ENCODE measurements at places on chromosomes 4 and X. TPM values are rescaled to one million over a fixed set of nuclear protein-coding genes. Genes with fewer than 3 reads are reported as not detected.
A peak's percentile ranks its signal among the peaks of the same experiment; 100 is the strongest.

Gene MYOZ2
- not detected for total RNA-seq

Gene DCAF12L1
- total RNA-seq, result not detected

Gene PLAC8
- 58.9 TPM for total RNA-seq

Gene UGT8
- total RNA-seq, result 0.82 TPM

Gene P2RY4
- 0.85 TPM for total RNA-seq

Gene ADAM29
- total RNA-seq, result not detected

Gene PGAM4
- total RNA-seq, result not detected

Gene ARHGAP6
- total RNA-seq, result not detected

Gene INTU
- total RNA-seq, result 0.05 TPM

Gene FAM9B
- 0.11 TPM for total RNA-seq

Gene PF4V1
- total RNA-seq, result not detected

Gene CYSLTR1
- 1.7 TPM for total RNA-seq

Gene CCNQ
- total RNA-seq, result 26.4 TPM

Gene MAB21L2
- total RNA-seq, result not detected

GRCh38 chr4:3715061-3715854 is 50.9 kb upstream of the ADRA2C start:
- no peak for ATAC-seq

- no peak for ATAC-seq
Measured at GRCh38 chr4:52234561-52235440, 183.7 kb downstream of the SPATA18 start.

- no peak for ATAC-seq
Measured at GRCh38 chrX:40391662-40392061, 189.1 kb upstream of the ATP6AP2 start.

DNA sequence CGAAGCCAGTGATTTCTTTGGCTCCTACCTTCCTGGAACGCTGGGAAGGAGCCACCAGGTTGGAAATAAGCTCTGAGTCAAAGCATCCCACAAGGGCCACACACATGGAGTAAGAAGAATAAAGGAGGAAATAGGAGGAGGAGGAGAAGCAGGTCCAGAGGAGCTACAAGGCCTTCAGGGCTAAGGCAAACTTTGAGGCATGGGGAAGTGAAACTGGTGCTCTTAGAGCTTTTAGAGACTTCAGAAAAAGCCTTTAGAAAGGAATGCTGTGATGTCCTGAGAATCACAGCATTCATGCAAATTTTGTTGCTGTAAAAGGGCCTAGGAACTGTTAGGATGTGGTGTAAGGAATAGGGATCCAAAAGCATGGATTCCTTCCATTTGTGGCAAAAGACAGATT is 135.9 kb upstream of the ARHGEF9 start:
- no peak for ATAC-seq

GRCh38 chrX:130758072-130758471 is 144.9 kb downstream of the ENOX2 start:
- peak; percentile 6 for ATAC-seq

DNA sequence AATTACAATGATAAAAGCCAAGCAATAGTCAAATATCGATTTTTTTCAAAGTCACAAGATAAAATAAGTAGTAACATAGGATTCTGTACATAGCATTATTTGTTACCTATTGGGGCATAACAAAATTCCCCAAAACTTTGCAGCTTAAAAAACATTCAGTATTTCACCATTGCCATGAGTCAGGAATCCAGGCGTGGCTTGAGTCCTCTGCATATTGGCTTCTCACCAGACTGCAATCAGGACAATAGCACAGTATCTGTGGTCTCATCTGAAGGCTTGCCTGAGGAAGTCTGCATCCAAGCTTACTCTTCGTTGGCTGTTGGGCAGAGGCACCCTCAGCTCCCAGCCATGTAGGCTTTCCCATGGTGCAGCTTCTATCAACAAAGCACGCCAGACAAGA is 6.2 kb upstream of the CTBP1 start:
- ATAC-seq, result no peak

DNA sequence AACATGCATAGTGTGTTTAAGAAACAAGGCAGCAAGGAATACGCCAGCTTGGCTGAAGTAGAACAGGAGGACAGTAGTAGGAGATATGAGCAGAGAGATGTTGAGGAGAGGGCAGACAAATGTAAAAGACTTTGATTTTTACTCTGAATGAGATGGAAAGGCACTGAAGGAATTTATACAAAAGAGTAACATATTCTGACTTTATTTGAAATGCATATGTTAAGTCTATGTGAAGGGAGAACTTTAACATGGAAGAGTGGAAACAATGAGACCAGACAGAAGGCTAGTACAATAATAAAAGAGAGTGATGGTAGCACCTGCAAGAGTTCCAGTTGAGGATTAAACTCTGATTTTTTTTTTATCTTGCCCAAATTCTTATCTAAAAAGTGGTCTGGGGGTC is 176.2 kb upstream of the CENPE start:
- no peak for ATAC-seq

DNA sequence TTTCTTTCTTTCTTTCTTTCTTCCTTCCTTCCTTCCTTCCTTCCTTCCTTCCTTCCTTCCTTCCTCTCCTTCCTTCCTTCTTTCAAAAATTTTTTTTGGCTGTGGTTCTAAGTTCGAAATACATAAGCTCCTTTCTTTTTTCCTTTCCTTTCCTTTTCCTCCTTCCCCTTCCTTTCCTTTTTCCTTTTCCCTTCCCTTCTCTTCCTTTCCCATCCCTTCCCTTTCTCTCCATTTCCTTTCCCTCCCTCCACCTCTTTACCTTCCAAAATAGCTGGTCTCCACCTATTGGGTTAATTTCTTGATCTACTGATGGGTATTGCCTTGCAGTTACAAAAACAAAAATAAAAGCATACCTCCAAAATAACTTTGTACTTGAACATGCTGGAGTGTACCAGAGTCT is 73.4 kb upstream of the GPRIN3 start:
- no peak for ATAC-seq

DNA sequence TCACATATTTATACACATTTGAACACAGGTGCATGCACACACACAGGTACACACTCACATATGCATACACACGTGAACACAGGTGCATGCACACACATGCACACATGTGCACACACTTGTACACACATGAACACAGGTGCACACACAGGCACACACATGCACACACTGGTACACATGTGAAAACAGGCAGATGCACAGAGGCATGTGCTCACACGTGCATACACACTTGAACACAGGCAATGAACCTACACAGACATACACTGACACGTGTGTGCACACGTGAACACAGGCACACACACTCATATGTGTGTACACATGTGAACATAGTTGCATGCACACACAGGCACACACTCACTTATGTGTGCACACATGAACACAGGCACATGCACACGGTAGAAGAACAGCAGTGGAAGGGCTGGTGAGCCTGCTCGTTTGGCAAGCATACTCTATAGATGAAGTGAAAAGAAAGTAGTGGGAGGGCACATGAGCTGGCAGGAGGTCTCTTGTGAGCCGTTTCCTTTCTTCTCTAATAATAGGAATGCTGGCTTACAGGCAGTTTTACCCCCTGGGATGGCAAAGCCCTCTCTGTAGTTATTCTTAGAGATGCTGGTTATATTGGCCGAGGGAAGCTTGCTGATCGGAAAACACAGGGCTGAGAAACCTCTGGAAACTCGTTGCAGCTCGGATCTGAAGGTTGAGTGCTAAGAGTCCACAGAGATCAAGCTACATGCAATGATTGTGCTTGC is 279.6 kb upstream of the CLNK start:
- no peak for ATAC-seq

GRCh38 chrX:149629730-149630387 is 1.7 kb downstream of the TMEM185A start:
- ATAC-seq, result no peak

- ATAC-seq, result no peak
Measured at GRCh38 chrX:132740316-132741123, 217.9 kb downstream of the HS6ST2 start.

GRCh38 chr4:31366041-31366440 is 645.9 kb downstream of the PCDH7 start:
- no peak for ATAC-seq

- no peak for ATAC-seq
Measured at GRCh38 chr4:155248002-155248896, 39.8 kb downstream of the NPY2R start.

- no peak for ATAC-seq
Measured at GRCh38 chrX:105697984-105698781, 124.2 kb upstream of the NRK start.

DNA sequence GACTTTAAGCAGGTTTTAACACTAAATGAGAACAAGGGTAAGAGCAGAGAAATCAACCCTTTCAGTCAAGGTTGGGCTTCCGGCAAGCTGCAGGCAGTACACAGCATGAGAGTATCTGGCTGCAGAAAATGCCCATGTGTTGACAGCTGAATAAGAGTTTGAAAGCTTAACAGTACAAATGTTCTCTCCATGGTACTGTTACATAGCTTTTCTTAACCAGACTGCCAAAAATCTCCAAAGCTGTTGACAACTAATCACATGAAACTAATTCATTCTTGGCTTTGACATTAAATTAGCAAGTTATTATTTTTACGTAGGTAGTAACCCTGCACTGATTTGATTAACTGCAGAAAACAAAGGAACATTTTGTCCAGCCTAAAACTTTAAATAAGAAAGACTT is 153.5 kb downstream of the SLC10A7 start:
- ATAC-seq, result no peak

- no peak for ATAC-seq
Measured at GRCh38 chr4:40812856-40813255, 63.1 kb downstream of the NSUN7 start.

DNA sequence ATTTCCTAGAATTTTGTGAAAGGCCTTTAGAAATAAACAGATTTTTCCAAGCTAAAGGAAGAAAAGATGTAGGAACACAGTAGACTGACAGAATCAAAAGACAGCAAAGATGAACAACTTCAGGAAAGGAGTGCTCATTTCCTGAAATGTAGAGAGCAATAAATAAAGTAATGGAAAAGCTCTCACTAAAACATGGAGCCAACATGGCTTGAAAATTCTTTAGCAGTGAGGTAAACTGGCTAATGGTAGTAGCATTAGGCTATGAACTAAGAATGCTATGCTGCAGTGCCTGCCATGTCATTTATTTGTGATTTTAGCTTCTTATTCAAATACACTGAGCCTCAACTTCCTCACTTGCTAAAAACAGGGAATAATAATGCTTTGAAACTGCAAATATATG is 108.7 kb downstream of the IQCM start:
- no peak for ATAC-seq

DNA sequence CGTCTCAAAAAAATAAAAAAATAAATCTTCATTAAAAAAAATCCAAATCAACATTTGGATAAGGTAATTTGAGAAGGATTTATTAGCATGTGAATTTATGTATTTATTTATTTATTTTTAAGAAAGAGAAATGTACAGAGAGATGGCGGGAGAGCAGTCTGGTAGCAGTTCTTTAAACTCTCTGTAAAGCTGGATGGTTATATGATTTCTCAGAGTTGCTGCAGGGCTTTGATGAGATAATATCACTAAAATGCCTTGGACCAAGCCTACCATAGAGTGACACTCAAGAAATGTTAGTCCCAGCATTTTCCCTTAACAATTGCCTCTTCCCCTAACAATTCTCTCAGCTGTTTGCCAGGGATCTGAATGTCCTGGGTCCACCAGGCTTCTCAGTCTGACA is 103.4 kb upstream of the LNX1 start:
- no peak for ATAC-seq

DNA sequence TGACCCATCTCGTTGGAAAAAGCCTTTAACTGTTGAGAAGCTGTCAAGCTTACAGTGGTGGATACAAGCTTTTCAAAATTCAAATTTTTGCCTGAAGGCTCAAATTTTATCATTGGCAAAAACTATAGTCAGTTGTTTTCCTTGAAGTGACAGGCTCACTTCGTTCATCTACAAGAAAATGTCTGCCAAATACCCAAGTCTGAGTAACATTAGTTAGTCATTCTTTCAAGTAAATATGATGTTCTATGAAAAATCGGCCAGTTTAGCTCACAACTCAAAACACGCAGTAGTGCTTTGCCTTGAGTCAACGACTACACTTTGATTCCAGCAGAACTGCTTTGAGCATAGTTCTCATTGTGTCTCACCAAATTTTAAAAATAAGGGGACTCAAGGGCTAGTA is 170.3 kb upstream of the MAMLD1 start:
- ATAC-seq, result no peak

DNA sequence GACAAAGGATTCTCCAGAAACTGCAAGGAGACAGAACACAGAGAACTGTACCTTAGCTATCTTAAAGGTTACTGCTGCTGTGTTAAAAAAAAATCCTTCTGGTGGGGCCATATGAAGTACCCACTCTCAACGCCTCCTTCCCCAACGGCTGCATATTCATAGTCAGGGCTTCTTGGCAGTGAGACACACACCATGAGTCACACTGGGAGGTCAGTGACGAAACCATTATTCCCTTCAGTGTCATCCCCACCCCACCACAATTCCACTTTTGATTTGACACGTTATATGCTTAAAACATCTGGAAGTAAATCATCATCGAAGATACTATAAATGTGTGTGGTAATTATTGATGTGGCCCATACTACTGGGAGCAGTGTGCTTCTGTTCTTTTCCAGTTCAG is 271.5 kb downstream of the LDB2 start:
- no peak for ATAC-seq

DNA sequence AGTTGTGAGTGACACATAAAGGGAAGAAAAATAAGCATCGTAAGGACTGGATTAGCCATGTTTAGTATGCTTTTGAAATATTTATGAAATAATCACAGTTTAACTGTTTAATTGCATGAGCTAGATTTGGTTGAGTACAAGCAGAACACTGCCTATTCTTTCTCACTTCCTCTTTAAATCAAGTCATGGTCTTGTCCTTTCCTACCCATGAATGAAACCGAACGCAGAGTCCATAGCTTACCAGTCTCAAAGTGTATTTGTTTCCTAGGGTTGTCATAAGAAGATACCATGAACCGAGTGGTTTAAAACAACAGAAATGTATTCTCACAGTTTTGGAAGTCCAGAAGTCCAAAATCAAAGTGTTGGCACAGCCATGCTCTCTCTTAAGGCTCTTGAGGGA is 684.0 kb upstream of the MAGEB2 start:
- no peak for ATAC-seq

- ATAC-seq, result peak; percentile 90
Measured at GRCh38 chr4:6658597-6659075, 18.2 kb downstream of the MRFAP1 start.

GRCh38 chr4:144336633-144337032 is 196.1 kb upstream of the GYPA start:
- ATAC-seq, result no peak

GRCh38 chrX:14194711-14195110 is 165.0 kb upstream of the GEMIN8 start:
- ATAC-seq, result no peak

GRCh38 chr4:138262030-138262429 is 19.9 kb upstream of the SLC7A11 start:
- ATAC-seq, result no peak

- ATAC-seq, result no peak
Measured at GRCh38 chr4:176654565-176655216, 138.0 kb downstream of the VEGFC start.

- ATAC-seq, result peak; percentile 93
Measured at GRCh38 chrX:13716455-13716854, 18.0 kb downstream of the TRAPPC2 start.

- ATAC-seq, result no peak
Measured at GRCh38 chrX:69279234-69279633, 114.0 kb upstream of the PJA1 start.
